Thoracic aorta (tissue), 2 donors: ENCODE measurements at places on chromosomes 11 and 22. TPM values are rescaled to one million over a fixed set of nuclear protein-coding genes. Genes with fewer than 3 reads are reported as not detected.

The PTS gene
- 22.1 TPM for total RNA-seq

The OR5F1 gene
- total RNA-seq = not detected

The POU2AF2 gene
- total RNA-seq = not detected

The OR51I1 gene
- total RNA-seq = not detected

The CNGA4 gene
- total RNA-seq = not detected

The ZNF214 gene
- total RNA-seq = 2.3 TPM

DNA sequence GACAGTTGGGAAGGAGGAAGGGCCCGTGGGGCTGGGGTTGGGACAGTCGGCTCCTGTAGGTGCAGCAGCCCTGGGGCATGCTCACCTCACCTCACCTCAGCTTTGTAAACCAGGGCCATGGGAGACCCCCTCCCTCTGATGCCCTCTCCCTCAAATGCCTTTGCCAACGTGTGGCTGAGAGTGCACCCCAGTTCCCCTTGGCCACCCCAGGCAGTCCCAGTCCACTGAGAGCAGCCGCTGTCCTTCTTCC, 4.2 kb upstream of the NEAT1 start:
- no peak for DNase-seq

DNA sequence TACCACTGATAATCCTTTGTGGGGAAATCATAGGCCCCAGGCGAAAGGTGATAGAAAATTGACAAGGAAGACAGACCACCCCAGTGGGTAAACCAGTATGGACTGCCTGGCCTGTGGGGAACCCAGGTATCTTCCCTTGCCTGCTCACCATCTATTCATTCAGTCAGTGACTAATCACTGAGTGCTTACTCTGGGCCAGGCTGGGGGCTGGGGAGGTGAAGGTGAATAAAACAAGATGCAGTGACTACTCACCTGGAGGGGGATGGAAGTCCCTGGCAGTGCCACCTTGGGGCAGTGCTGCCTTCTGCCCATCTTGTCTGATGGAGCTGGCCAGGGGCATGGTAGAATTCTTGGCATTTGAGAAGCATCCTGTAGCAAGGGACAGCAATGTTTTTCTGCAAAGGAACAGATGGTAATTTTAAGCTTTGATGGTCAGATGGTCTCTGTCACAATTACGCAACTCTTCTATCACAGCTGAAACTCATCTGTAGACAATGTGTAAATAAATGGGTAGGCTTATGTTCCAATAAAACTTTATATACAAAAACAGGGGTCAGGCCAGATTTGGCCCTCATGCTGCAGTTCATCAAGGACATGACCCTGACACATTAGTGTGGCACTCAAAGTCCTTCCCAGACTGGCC, 4.6 kb downstream of the ISX start:
- DNase-seq = no peak

GRCh38 chr11:11681536-11681935, 59.7 kb upstream of the GALNT18 start:
- no peak for DNase-seq

The SYT8 gene
- total RNA-seq = 3.6 TPM

DNA sequence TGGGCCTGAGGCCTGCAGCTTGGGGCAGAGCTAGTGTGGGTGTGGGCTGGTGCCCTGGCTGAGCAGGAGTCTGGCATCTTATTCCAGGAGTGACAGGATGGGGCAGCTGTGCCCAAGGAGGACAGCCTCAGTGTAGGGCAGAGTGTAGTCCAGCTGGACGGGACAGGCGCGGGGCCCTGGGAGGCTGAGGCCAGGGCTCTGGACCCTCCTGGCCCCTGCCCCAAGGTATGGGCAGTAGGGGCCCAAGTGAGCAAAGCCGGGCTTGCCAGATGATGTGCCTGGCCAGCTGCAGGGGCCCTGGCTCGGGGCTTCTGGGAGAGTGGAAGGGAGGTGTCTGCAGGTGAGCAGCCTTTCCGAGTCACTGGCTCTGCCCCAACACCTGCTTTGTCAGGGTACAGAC, 1190.9 kb downstream of the BRD1 start:
- DNase-seq = no peak

- DNase-seq = no peak
Observed at GRCh38 chr11:63099555-63099954, 44.5 kb downstream of the SLC22A24 start.

DNA sequence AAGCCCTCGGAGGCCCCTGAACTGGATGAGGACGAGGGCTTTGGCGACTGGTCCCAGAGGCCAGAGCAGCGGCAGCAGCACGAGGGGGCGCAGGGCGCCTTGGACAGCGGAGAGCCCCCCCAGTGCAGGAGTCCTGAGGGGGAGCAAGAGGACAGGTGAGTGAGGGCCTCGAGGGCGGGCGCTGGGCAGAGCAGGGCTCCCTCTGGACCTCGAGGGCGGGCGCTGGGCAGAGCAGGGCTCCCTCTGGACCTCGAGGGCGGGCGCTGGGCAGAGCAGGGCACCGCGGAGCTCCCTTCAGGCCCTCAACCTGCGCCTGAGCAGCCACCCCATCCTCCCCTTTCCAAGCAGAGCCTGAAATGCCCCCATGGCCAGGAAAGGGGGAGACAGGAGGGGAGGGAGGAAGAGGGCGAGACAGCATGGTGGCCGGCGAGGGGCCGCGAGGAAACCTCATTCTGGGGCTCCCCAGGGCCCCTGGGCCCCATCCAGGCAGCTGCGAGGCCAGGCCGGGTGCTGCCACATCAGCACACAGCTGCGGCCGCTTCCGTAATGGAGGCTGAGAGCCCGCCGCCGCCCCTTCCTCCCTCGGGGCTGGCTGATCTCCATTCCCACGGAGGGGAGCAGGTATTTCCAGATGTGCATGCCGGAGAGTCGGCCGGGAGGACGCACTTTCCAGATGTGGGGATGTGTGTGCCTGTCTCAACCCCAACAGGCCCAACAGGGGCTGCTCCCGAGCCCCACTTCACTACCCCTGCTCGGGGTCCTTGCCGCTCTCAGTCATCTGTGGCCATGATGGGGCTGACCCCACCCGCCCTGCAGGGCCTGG, 10.0 kb downstream of the PRR33 start:
- no peak for DNase-seq

The RAB3IL1 gene
- 20.8 TPM for total RNA-seq

- no peak for DNase-seq
Observed at GRCh38 chr11:20966489-20966888, 297.1 kb downstream of the NELL1 start.

GRCh38 chr11:110196241-110196754, 100.1 kb downstream of the RDX start:
- no peak for DNase-seq

The PATE4 gene
- total RNA-seq = not detected

The CD3D gene
- 1.6 TPM for total RNA-seq

DNA sequence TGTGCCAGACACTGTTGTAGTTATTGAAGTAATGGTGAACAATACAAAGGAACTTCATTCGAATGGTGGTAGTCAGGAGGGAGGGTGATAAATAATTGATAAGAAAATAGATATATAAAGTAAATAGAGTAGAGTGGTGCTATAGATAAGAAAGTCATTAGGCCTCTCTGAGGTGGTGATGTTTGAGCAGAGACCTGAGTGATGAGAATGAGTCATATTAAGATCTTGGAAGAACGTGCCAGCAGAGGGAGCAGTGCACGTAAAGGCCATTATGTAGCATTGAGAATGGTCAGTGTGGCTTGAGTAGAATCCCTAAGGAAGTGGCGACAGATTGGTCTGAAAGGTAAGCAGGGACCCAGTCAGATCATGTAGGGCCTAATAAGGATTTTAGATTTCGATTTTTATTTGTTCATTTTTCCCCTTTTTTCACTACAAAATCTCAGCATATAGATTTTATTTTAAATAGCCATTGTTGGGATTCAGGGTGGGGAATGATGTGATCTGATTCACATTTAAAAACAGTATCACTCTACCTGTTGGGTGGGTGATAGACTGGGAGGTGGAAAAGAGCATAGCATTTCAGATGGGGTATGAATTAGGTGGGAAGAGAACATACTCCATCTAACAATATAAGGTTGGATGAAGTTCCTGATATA, 44.7 kb downstream of the CCDC90B start:
- DNase-seq = no peak

GRCh38 chr11:65851811-65852507, 6.0 kb downstream of the CFL1 start:
- DNase-seq = no peak

- no peak for DNase-seq
Observed at GRCh38 chr11:16987205-16987568, 27.0 kb downstream of the PLEKHA7 start.

- no peak for DNase-seq
Observed at GRCh38 chr22:37404091-37404490, 23.2 kb downstream of the ELFN2 start.

DNA sequence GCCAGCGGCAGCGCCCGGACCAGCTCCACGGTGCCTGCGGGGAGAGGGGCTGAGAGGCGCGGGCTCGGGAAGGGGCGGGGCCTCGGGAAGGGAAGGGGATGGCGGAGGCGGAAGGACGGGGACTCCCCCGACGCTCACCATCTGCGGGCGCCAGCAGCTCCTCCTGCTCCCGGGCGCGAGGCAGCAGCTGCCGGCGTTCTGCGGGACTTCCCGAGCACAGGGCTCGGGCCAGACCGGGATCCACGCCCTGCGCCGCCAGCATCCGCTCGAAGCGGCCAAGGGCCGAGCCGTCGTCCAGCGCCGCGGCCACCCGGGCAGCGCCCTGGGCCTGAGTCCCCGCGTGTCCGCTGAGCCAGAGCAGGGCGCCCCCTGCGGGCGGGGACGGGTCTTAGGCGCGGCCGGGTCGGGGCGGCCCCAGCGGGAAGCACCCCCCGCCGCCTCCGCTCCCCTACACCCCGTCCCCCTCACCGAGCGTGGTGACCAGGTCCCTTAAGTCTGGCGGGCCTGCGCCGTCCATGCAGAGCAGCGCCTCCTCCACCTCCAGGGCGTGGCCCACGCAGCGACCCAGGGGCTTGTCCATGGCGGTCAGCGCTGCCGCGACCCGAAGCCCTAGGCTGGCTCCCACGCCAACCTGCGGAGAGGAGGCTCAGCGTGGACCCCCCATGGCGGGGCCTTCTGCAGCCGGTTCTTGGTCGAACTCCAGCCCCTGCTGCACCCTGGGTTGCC, 873 bp upstream of the SCO2 start:
- DNase-seq = no peak

- no peak for DNase-seq
Observed at GRCh38 chr11:102421261-102421660, 31.3 kb downstream of the TMEM123 start.

DNA sequence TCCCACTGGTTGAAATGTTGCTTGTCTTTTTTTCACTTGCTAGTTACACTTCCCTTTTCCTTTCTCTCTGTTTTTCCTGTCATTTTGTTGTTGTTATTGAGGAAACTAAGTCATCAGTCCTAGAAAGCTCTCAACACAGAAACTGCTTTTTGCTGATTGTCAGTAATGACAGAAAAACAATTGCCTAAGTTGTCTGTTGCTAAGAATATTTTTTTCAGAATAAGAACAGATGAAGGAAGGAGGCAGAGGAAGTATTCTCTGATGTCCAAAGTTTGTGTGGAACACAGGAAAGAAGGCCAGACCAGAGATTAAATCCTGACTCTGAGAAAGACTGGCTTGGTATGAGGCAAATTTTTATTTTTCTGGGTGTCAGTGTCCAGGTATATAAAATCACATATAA, 163.3 kb downstream of the CASP12 start:
- no peak for DNase-seq

The SCN4B gene
- total RNA-seq = 2.4 TPM

The TNNT3 gene
- 9.7 TPM for total RNA-seq

DNA sequence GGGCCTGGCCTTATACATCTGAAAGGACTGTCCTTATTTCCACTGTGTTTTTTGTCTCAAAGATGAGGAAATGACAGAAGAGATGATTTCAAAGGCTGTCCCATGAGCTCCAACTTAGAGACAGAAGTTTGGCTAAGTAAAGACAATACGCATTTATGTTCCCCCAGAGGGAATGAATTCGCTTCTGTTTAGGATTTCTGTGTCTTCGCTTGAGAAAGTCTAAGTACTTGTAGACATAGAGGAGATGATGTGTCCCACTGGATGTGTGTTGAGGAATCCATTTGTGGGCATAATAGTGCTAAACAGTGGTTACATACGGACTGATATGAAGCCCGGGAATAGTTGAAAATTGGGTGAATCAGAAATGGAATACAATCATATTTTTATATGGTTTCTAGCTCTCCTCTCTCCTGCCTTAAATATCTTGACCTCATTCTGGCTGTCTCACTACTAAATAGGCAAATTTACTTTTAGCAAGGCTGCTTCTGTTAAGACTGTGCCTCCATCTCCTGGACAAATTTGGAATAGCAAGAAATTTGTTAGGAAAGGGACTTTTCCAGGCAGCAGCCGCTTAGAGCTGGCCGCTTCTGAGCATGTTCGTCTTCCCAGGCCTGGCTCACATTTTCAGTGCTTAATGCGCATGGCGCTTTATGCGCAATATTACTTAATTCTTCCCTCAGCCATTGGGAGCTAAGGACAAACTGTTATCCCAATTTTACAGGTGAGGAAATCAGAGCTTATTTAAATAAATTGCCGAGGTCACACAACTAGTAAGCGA, 1.9 kb upstream of the PEX26 start:
- no peak for DNase-seq

The CYP2D6 gene
- not detected for total RNA-seq
